Stimulated activated naive CD8-positive, alpha-beta T cell treated with anti-CD3 and anti-CD28 coated beads, Interleukin-15, amount 100 ng/mL, for 72 hours (primary cell): ENCODE measurements at places on chromosomes 11 and 22.

DNA sequence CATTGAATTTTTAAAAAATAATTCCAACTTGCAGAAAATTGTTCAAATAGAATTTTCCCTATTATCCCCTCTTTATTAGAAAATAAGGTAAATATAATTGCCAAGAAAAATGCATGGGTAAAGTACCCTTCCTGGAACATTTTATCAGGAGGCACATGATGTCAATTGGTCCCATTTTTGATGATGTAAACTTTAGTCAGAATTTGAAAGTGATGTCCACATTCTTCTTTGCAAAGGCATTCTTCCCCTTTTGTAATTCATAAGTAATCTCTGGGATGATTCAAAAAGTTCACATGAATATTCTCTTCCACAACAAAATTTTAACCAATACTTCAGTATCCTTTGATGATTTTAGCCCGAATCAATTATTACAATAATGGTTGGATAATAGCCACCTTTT is 86.9 kb upstream of the ANO3 start:
- DNase-seq = no peak

DNA sequence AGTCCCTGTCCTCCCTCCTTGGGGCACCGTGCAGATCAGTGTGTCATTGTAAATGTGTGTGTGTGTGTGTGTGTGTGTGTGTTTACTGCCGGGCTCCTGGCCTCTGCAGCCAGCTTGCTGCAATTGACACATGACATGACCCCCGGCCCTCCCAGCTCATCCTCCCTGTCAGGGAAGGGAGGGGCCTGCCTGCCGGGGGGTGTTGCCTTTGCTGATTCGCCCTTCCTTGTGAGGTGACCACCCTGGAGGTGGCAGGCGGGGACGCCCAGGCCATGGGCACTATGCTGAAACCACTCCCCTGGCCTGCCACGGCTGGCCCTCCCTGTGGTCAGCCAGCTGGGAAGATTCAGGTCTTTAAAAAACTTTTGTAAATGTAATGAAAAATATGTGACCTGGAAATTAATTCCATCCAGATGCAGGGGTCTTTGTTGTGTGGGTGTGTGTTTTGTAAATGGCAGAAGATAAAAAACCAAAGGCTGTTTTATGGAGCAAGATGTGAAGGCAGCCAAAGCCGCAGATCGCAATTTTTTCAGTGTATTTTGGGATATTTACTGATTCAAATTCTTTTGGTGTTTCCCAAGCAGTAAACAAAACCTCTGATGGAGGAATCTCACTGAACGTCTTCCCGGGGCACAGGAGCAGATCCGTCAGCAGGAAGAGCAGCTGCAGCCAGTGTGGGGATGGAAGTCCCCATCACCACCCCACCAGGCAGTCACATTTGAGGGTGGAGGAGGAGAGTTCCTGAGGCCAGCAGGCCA is 23.2 kb downstream of the SHISAL1 start:
- no peak for DNase-seq

DNA sequence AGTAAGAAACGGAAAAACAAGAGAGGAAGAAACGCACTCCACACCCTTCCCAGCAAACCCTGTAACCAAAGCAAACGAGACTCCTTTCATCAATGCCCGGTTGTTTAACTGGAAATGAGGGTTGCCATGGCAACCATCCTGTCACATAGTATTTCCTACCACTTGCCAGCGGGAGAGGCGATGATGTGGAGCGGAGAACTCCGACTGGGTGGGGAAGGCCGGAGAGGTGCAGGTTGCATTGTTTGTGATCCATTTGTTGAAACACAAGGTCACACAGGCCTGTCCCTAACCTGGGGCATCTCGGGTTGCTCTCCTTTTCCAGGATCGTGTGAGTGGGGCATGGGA is 609.9 kb downstream of the BUD13 start:
- no peak for DNase-seq

- no peak for DNase-seq
Observed at GRCh38 chr11:74444173-74444826, 23.0 kb downstream of the KCNE3 start.

GRCh38 chr11:48125866-48126265 is 90.7 kb upstream of the OR4B1 start:
- DNase-seq = no peak

GRCh38 chr22:37430941-37431340 is 3.7 kb upstream of the ELFN2 start:
- DNase-seq = no peak

DNA sequence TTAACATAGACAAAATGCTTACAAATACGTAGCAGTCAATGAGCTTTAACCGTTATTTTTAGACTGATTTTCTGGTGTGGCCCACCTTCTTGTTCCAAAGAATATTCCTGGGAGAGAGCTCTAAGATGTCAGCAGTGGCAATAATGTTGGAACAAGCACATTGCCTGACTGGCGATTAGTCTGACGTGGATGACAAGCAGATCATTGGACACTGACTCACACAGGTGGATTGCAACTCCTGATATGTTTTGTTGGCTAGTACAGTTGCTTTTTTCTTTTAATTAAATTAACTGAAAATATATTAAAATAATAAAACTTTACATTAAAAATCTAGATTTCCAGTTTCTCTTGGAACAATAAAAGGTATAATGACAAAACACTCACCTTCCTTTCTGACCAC is 78.0 kb downstream of the TENM4 start:
- DNase-seq = no peak

GRCh38 chr22:23363683-23364082 is 183.4 kb downstream of the BCR start:
- DNase-seq = no peak

DNA sequence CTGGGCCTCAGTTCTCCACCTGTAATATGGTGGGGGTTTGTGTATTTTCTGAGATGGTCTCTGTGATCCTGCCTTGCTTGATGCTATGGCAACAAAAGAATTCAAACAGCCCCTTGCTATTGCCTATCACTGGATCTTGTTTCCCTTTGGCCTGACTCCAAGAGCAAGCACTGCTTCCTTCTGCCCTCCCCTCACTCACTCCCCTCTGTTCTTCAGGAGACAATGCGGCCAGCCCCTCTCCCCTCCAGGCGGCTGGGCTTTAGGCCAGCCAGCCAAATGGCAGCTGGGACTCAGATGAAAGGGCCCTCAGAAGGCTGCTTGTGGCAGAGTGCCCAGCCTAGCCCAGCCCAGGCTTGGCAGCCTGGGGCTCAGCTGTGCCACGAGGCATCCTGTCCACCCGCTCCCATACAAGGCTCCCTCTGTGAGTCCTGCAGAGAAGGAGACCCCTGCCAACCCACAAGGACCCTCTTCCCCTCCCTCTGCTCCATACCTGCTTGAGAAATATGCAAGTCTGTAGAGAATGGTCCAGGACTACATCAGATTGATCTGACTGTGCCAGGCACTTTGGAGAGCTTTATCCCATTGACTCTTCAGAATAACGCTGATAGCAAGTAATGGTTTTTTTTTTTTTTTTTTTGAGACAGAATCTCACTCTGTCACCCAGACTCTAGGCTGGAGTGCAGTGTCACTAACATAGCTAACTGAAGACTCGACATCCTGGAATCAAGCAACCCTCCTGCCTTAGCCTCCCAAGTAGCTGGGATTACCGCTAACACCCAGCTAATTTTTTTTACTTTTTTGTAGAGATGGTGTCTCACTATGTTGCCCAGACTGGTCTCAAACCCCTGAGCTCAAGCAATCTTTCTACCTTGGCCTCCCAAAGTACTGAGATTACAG is 7.6 kb upstream of the KCTD14 start:
- no peak for DNase-seq

DNA sequence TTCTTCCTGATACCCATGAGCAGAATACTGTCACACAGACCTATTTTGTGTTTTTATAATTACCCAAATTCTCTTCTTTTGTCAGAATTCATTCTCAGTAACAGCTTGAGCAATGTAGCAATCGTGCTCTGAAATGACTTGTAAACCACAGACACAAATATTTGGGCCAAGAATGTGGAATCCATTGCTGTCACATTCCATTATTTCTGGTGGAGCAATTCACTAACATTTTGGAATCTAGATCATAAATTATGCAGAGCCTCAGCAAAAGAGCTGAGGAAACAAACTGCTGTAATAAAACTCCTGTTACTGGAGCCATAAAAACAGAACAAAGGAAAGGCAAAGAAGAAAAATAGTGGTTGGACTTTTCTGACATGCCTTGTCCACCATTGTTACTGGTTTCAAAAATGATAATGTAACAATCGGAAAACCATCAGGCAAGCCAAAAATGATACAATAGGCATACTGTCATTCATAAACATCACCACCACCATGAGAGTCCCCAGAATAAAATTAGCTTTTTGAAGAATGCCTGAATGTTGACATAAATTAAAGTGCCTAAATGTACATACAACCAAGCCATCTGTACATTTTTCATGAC is 223.4 kb upstream of the PITPNB start:
- DNase-seq = no peak

- no peak for DNase-seq
Observed at GRCh38 chr11:91366816-91367215, 857.8 kb upstream of the FAT3 start.

DNA sequence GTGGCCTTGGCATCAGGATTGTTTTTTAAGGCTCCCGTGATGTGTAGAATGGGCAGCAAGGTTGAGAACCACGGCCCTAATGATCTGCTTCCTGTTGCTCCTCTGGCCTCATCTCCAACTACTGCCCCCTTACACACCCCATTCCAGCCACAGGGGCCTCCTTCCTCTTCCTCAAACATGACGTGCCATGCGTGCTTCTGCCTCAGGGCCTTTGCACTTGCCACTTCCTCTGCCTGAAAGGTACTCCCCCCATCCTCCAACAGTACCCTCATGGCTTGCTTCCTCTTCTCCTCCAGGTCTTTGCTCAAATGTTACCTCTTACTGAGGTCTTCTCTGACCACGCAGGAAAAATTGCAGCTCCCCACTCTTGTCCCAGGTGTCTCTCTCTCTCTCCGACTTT is 93.9 kb upstream of the CSNK2A3 start:
- DNase-seq = no peak

GRCh38 chr11:118547132-118547531 is 16.1 kb downstream of the TMEM25 start:
- no peak for DNase-seq

DNA sequence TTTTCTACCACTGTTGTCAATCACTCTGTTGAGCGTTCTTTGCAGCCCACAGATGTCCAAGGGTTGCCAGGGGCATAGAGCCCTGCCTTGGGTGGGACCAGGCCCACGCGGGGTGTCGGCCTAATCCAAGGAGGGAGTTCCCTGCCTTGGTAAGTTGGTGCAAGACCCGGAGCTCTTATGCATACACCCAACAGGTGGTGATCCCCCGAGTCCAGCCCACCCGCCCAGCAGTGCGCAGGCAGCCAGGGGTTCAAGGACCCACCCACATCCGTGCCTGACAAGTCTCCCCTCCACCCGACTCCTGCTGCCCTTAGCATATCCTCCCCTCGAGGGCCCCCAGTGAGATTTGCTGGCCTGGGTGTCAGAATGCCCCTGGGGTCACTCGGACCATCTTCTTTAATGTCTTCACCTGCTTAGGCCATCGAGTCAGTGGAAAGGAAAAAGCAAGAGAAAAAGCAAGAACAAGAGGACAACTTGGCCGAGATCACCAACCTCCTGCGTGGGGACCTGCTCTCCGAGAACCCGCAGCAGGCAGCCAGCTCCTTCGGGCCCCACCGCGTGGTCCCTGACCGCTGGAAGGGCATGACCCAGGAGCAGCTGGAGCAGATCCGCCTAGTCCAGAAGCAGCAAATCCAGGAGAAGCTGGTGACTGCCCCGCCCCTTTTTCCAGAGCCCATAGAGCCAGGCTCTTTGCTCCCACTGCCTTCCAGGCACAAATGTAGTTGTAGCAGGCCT is 12.2 kb downstream of the RIBC2 start:
- DNase-seq = no peak
